ENCODE measurements at places on chromosomes 4 and X.

DNA sequence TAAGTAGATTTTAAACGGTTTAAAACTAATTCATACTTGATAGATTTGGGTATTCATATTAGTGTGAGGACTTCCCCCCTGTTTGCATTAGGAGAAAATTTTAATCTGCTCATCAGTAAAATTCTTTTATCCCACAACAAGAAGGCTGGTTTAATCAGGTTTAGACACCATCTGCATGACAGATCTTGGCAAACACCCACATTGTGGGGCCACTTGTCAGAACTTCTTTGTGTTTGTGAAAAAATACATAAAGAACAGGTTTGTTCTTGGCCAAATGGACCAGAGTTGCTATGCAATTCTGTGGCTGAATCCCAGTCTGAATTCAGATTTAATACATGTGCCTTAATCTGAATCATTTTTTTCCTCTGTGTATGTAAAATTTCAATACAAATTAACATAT is 121.1 kb downstream of the REPS2 start:
- no peak for DNase-seq

- no peak for DNase-seq
Measured at GRCh38 chr4:113975578-113975977, 3.9 kb downstream of the ARSJ start.

- no peak for DNase-seq
Measured at GRCh38 chrX:5180135-5180741, 1048.4 kb downstream of the NLGN4X start.

- no peak for DNase-seq
Measured at GRCh38 chrX:11588097-11588496, 77.6 kb downstream of the ARHGAP6 start.

DNA sequence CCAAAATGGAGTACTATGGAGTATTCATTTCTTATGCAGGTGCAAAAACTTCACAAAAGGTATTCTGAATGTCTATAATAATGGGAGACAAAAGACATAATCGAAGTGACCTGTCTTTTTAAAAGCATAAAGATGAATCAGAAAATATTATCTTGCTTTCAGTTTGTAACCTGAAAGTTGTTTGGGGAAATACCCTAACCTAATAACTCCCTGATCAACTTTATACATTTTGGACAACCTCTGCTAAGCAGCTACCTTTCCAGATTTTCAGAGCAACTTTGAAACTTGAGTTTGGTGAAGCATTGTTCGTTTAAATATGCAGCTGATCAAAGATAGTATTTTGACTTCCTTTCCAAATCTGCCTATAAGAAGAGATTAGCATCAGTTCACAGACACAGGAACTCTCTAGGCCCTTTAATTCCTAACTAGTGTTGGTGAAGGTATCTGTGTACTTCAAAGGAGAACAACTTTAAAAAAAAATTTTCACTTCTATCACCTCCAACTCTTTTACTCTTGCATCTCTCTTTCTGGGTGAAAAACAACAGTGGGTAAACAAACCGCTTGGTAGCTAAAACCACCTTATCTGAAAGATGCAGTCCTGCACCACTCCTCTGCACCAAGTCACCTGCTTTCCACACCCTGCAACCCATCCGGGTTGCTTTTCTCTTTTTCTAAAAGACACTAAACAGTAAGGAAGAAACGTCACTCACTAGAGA is 26.5 kb downstream of the CD40LG start:
- no peak for DNase-seq

- no peak for DNase-seq
Measured at GRCh38 chr4:73596001-73596400, 24.2 kb downstream of the RASSF6 start.

DNA sequence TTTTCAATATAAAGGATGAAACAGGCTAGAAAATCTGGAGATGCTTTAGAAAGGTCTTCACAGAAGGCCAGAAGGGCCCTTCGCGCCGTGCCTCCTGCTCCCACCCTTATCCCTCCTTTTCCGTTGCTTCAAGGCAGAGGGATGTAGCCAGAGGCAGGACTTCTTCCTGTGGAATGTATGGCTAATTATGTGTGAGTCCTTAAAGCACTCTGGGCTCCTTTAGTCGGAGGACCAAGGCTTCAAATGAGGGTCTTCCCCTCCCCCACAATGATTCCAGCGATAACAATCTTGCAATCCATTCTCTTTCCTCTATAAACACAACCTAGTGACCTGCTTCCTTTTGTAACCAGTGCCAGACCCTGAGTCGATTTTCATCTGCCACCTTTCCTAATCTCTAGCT is 103.5 kb downstream of the GPC3 start:
- DNase-seq = no peak

All from GF-D8 (cell line).